ENCODE measurements at places on chromosomes 11 and 22.

- no peak for DNase-seq
Observed at GRCh38 chr11:8026982-8027381, 39.8 kb downstream of the EIF3F start.

DNA sequence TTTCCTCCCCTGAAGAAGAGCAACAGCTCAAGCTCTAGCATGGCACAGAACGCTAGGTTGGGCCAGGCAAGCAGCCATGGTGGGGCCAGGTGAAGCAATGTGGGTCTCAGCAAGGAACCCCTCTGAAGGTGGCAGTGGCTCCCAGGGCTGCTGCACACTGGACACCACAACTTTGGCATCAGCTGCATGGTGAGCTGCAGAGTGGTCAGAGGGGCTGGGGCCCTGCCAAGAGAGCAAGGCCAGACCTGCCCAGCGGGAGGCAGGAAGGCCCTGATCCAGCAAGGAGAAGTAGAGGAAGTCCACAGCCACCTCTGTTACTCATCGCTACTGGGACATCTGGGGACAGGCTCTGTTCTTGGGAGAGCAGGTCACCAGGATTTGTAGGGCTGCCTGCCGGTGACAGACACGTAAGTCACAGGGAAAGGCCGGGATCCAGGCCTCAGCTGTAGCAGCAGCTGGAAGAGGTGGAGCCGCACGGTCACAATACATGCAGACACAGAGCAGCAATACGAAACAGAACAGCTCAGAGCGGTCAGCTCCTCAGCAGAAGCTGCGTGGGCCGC, 12.4 kb downstream of the CYB561A3 start:
- no peak for DNase-seq

GRCh38 chr11:126198648-126199047, 12.8 kb downstream of the RPUSD4 start:
- DNase-seq, result no peak

GRCh38 chr22:39144101-39144767, 8.2 kb downstream of the CBX7 start:
- DNase-seq, result peak; percentile 62

GRCh38 chr11:44125598-44125997, 30.1 kb downstream of the EXT2 start:
- no peak for DNase-seq

GRCh38 chr11:14764579-14765527, 121.2 kb downstream of the PDE3B start:
- peak; percentile 48 for DNase-seq

GRCh38 chr11:9092853-9093778, 1.7 kb upstream of the SCUBE2 start:
- peak; percentile 20 for DNase-seq

GRCh38 chr11:64000026-64000739, 13.9 kb downstream of the OTUB1 start:
- DNase-seq, result peak; percentile 91

DNA sequence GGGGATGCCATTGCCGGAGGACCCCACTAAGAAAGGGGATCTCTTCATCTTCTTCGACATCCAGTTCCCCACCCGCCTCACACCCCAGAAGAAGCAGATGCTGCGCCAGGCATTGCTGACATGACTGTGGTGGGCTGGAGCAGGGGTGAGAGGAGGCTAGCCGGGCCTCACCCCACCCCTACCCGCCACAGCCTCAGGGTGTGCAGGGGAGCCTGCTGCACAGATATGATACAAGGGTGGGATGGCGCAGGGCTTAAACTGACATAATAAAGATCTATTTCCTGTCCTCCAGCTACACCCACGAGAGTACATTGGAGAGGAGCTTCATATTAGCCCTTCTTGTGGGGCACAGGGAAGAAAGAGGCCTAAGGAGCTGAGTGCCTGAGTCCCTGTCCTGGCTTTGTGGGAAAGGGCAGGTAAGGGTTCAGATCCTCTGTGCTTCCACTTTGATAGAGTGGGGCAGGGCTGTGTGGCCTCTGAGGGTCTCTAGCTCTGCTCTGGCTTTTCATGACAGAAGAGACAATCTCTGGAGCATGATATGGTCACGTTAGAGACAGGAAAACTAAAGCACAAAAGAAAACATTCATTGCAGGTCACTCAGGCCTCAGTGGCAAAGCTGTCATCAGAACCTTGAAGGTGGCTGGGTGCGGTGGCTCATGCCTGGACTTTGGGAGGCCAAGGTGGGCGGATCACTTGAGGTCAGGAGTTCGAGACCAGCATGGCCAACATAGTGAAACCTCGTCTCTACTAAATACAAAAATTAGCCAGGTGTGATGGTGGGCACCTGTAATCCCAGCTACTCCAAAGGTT, 12.4 kb downstream of the UCP2 start:
- DNase-seq, result no peak

DNA sequence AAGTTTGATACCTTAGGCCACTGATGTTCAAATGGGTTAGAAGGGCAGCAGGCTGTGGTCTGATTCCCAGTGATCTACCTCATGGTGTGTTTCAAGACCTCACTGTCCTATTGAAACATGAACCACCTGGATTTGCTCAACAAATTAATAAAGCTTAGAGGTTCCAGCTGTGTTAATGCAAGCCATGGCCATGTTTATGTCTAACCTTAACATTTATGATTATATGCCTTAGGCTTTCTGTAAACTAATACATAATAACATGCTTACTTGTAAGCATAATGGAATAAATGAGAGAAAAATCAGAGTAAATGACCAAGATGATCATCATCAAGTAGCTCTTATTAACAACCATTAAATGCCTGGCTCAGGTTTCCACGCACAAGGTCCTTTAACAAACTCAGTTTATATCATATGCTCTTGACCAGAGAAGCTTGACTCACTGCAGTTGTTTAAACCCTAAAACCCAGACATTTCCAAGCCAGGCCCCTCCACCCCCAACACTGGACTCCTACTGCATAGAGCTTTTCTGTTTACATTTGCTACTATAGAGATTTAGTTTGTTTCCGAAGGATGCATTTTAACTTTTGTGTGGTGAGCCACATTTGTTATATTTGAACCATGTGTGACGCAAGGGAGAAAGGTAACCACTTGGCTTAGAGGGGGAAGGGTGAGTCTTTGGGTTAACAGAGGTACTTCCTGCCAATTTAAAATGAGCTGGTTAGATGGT, 43.7 kb downstream of the KREMEN1 start:
- no peak for DNase-seq

GRCh38 chr11:9041747-9042146, 37.9 kb upstream of the NRIP3 start:
- DNase-seq, result no peak

DNA sequence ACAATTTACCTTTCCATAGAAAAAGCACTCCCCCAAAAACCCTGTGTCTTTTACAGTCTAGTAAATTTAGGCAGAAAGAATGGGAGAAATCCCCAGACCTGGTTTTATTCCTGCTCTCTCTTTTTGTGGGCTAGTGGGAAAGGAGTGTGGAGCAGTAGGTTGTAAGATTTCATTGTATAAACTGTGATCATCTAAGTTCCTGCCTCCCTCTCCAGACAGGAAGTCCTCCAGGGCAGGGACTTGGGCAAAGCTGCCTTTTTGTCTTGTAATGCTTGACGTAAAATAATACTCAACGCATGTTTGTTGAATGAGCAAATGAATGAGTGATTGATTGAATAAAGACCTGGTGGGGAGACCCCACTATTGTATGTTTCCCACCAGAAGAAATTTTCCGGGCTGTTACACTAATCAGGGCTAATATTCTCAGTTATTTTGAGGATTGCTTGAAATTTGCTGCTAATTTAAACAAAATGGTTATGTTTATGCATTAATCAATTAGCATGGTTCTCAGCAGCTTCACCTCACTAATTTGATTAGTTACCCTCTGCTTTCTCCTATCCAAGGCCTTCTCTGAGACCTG, 36.3 kb downstream of the CSNK2A3 start:
- no peak for DNase-seq

Measured in adipocyte (in vitro differentiated cells).